ENCODE measurements at places on chromosomes 4 and X. TPM values are rescaled to one million over a fixed set of nuclear protein-coding genes. Genes with fewer than 3 reads are reported as not detected.

- DNase-seq, result no peak
Measured at GRCh38 chr4:105162123-105162796, 15.6 kb downstream of the TET2 start.

DNA sequence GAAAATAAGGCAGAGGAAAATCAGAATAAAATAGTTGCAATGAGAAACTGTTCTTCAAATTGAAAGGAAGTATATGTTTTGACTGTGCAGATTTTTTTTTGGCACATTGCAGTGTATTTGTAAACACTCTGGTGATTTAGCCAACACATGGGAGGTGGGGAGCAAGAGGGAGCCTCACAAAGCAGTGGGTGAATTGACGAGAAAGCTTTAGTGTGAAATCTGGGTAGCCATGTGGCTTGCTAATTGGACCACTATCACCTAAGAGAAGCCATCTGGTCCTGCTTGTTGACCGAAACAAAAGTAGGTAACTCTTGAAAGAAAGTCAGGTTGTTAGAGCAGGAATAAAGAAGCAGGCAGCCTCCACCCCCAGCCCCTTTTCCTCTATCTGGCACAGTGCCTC is 10.4 kb downstream of the CLCN5 start:
- DNase-seq, result no peak

DNA sequence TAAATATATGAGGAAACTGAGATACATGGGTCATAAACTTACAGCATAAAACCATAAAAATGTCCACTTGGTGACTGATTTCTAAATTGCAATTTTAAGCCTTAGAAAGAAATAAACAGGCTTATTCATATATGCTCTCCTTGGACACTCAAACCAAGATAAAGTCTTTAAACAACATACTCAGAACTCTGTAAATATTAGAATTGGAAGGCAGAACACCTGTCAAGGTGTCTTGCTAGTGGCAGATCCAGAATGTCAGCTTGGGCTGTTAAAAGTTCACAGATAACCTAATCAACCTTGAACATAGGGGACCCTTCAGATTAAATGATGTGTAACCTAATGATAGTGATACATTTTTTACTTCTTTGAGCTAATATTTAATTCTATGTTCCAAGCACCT is 208.1 kb upstream of the ARSJ start:
- no peak for DNase-seq

DNA sequence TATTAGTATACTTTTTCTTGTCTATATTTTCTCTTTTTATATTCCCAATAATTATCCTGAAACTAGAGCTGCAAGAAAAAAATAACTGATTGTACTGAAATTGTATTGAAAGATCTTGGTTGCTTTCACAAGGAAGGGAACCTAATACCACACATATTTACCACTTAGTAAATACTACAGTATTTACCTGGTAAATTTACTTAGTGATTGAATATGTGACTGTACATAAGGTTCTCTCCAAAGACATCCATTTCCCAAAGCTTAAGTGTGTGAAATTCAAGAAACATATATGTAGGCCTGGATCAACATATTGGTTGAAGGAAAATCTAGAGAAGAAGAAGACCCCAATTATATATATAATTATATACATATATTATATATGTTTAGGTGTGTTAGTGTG is 1272.7 kb downstream of the C4orf33 start:
- DNase-seq, result no peak

- DNase-seq, result no peak
Measured at GRCh38 chrX:147875866-147876596, 35.7 kb upstream of the FMR1 start.

DNA sequence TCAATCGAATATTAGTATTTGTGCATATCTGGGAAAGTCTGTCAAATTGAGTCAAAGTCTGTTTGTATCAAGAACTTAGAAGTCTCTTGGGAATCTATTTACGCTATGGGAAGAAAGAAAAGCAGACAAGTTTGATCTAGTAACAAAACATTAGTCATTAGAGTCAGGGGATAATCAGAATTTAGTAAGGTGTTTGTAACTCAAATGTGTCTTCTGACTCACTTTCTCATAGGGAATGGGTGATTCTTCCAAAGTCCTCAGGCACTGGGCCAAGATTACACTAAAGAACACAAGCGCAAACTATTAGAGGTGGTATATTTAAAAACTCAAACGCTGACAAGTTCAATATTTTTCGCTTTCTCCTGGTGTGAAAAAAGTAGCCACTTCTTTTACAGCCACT is 926.5 kb downstream of the PDHA2 start:
- no peak for DNase-seq

- DNase-seq, result no peak
Measured at GRCh38 chrX:40457406-40457805, 123.4 kb upstream of the ATP6AP2 start.

DNA sequence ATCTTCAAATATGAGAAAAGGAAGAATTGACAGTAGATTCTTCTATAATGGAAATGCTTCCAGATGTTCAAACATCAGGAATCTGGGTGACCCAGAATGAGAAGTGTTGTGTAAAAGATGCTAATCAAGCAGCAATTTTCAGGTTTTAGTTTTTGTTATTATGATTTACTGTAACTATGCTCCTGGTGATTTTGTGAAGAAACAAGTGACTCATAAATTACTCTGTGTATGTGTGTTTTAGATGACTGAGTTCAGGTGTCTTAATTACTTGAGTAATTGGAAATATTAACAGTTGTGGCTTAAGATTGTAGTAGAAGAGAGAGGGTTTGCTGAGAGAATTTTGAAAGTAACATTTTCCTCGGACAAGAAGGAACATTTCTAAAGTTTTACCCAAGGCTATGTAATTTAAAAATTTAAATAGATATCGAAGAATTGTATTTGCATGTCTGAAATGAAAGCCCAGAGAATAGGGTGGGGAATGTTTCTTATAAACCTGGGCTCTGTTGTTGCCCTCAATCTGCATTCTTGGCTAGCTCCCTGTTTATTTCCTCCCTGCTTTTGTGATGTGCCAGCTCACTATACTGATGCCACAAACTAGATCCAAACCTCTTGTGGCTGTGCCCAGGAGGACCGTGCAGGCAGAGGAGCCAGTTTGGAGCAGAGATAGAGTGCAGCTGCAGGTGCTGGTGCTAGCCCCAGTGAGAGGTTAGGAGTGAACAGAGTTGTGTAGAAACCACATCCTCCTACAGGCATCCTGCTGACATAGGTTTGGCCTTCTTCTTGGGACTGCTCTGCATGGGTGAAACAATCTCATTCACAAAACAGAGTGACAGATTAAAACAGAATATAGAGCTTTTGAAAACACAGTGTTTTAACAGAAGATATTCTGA is 25.4 kb upstream of the TNIP3 start:
- no peak for DNase-seq

Gene COX7B
- 728 TPM for total RNA-seq

Gene KIT
- 1.6 TPM for total RNA-seq

Gene EREG
- total RNA-seq, result 0.20 TPM

Gene SLC25A31
- not detected for total RNA-seq

Gene FDCSP
- total RNA-seq, result not detected
